ENCODE measurements at places on chromosomes 12 and 14.
A peak's percentile ranks its signal among the peaks of the same experiment; 100 is the strongest.

DNA sequence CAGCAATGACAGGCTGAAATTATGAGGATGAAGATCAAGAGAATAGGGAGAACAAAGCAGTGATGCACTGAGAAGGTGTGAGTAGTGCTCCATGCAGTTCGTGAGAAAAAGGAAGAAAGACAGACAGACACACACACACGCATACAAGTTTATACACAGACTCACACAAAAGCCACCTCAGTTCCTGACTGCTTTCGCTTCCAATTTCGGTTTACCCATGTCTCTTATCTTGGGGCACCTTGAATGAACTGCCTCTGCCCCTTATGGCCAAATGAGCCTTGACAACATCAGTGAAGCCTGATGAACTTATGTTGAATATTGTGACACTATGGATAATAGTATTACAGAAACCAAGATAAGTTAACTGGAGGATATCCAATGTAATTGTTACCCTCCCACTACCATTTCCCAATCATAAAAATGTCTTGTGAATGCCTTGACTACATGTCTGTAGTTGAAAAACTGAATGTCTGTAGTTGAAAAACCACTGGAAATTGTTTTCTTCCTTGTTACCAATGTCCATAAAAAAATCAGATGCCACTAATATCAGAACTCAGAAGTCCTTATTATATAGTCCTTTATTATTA is 380.4 kb upstream of the DDHD1 start:
- DNase-seq: no peak

DNA sequence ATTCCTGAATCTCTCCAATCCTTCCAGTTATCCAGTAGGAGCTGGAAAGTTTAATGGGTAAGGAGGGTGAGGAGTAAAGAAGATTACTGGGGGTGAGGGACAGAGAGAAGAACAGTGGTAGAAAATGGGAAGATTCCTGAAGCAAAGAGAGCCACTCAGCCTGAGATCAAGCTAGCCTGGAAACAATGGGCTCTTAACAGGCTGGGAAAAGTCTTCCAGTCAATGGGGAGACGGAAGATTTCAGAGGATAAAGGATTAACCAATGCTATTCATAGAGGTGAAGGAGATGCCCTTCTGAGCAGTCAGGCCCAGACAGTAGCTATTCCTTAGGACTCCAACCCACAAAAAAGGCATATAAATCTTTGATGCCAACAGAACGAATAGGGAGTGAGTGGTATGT is 14.8 kb downstream of the GDF11 start:
- DNase-seq: no peak

DNA sequence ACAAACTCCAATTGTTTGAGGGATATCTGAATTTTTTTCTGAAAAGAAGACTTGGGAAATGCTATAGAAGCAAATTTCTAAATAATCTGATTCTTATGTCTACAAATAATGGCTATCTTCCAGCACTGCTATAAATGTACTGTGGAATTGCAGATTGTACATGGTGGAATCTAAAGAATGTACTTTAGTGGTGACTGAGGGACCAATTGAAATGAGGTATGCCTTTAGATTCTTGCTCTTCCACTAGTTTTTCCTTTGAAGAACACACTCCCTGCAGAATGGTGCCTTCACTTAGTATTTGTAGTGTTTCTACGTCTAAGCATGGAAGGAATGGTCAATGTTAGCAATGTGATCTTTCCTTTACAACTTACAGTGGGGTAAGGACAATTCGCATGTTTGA is 11.7 kb upstream of the PRB4 start:
- no peak for DNase-seq

DNA sequence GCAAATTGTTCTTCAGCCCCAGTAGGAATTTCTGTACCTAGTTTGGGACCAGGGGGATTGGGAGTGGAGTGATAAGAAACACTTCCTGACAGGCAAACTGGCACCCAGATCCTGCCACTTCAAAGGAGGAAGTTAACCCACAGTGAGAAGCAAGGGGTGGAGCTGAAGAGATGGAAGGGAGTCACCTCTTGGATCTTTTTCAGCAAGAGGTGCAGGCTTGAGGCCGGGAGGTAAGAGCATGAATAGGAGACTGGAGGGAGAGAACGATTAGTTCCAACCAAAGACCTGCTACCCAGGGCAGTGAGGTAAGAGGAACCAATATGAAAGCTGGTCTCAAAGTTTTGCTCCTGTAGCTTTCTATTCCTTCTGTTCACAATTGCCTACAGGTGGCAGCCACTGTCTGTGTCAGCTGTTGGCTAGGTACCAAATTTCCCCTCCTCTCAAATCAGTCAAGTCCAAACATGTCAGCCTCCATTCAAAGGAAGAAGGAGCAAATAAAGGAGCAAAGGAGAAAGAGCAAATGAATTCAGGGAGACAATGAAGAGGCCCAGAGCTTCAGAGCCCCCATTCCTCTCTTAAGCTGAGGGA is 14.9 kb upstream of the TAC3 start:
- peak; percentile 82 for DNase-seq

- DNase-seq: no peak
Observed at GRCh38 chr12:104966677-104967076, 8.6 kb upstream of the SLC41A2 start.

GRCh38 chr14:85344847-85345570 is 184.9 kb upstream of the FLRT2 start:
- DNase-seq: no peak

GRCh38 chr12:75476071-75476470 is 4.5 kb upstream of the GLIPR1 start:
- DNase-seq: no peak

- no peak for DNase-seq
Observed at GRCh38 chr14:77143071-77143470, 1.5 kb upstream of the ZDHHC22 start.

DNA sequence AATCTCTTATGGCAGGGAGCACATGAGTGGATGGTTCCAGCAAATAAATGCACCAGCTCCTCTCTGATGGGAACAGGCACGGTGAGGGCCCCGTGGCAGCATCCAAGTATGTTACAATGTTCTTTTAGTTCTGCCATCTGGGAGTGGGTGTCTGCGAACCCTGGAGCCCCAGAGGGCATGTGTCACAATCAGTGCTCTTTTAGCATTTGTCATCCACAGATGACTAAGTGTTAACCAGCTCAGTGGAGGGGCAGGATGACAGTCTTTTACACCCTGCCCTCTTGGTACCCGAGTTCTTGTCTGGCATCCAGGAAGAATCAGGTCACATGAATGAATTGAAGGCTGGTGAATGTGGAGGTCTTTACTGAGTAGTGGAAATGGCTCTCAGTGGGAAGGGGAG is 560.4 kb upstream of the FLRT2 start:
- no peak for DNase-seq

- DNase-seq: no peak
Observed at GRCh38 chr12:913919-914698, 35.4 kb downstream of the RAD52 start.

- no peak for DNase-seq
Observed at GRCh38 chr14:73342670-73343069, 105.4 kb downstream of the PAPLN start.

DNA sequence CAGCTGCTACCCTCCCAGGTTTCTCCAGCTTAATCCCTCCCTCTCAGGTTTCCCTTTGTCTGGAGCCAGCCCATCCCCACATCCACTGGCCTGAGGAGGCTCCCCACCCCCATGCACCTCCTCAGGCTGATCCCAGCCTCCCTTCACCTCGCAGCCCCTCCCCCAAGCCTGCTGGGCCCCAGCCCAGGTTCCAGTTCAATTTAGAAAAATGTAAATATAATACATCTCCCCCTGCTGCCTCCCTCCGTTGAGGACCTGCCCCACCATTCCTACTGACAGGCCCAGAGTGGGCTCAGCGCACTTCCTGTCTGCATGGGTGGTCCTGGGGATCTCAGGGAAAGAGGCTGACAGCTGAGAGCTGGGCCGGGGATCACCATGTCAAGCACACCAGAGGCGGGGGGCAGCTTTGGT is 155.8 kb downstream of the NTF3 start:
- DNase-seq: no peak

DNA sequence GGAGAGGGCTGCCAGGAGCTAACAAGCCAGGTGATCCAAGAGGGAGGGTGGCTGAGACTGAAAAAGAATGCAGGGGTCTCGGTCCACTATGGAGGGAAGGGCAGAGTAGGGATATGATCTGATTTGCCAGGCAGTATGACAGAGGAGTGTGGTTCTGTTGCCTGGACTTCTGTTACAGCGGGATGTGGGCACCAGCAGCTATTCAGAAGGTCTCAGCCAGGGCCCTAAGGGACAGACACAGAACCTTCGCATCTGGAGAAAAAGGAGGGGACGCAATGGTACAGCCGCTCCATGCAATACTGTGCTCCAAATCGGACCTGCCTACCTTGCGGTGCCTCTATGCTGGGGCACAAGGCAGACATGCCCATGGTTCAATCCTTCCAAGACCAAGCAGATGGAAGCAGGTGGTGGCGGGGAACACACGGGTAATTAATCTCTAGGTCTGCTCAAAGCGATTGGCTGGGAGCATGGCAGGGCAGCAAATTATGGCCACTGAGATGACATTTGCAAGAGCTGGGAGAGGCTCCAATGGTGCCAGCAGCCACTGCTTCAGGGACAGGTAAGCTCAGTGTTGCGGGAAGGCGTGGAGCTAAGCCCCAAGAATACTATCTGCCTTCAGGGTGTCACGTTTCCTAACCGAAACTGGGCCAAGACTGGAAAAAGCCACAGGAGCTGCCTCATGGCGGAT is 185.5 kb downstream of the FOXN3 start:
- DNase-seq: no peak

- DNase-seq: no peak
Observed at GRCh38 chr14:95452893-95453712, 63.3 kb downstream of the SYNE3 start.

GRCh38 chr14:56816574-56817391 is 6.5 kb upstream of the OTX2 start:
- no peak for DNase-seq

DNA sequence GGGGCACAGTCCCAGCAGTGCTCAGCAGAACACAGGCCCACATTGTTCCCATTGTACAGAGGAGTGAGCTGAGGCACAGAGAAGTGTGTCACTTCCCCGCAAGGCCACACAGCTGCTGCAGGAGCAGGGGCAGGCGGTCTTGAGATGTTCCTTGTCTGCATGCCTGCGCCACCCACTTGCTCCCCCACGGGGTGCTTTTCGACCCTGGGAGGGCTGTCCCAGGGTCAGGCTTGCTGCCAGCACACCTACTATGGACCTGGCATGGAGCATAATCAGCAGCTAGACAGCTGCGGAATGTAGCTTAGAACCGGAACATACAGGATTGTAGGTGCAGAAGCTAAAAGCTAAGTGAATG is 7.8 kb upstream of the EP400 start:
- DNase-seq: no peak

DNA sequence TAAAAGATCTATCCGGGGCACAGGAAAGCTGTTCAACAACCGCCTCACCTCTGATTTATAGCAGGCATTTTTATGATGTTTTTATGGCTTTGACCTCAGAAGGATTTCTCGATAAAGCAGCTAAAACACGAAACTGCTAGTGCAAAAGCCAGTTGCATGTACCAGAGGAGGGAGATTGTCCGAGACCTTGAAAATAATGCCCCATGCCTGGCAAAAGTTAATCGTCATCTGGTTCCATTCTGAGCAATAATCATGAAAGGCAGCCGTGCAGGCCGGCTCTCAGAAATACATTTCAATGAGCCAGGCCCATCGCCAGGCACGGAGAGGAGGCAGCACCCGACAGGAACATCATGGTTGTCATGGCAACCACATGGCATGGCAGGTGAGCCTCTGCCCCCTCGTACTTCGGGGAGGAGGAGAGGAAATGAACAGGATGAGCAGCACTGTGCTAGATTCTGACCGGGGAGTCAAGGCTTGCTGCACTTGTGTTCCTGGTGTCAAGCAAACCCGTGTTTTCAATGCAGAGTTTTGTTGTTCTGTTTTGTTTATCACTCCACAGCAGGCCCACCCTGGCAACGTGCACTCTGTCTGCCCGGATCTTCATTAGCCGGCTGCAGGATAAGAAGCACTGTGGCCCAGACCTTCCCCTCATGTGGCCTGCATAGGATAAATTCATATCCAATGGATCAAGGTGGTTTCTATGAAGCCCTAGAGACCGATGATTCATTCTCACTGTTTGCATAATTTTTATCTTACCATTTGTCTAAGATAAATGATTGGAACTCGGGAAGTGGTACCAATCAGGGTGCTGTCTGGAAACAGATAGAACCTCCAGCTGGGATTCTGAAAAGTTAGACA is 160.2 kb downstream of the RIMBP2 start:
- DNase-seq: peak; percentile 55

DNA sequence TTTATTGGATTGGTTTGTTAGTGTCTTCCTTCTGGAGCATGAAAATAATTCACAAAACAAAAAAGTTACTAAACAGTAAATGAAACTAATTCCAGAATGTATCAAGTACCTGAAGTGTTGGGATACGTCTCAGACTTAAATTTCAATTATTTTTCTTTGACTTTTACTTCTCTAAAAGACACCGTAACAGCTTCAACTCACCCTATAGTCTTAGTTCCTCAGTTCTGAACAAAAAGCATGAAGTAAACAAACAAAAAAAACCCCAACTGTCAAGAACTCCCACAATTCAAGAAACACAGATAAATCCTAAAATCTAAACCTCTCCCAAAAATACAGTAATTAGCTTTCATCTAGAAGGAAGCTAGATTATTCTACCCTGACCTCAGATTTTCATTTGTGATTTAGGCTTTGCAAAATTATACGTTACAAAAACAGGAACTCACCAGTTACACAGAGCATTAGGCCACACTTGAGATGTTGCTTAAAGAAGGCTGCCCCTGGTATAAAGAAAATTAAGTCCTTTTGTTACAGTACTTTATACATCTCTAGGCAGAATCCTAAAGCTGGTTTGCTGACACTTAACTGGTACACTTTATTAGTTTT is 10.2 kb downstream of the HEATR5A start:
- DNase-seq: no peak

- DNase-seq: no peak
Observed at GRCh38 chr14:105646175-105646574, 119.8 kb downstream of the TMEM121 start.

- no peak for DNase-seq
Observed at GRCh38 chr12:30701056-30701455, 5.4 kb upstream of the IPO8 start.

DNA sequence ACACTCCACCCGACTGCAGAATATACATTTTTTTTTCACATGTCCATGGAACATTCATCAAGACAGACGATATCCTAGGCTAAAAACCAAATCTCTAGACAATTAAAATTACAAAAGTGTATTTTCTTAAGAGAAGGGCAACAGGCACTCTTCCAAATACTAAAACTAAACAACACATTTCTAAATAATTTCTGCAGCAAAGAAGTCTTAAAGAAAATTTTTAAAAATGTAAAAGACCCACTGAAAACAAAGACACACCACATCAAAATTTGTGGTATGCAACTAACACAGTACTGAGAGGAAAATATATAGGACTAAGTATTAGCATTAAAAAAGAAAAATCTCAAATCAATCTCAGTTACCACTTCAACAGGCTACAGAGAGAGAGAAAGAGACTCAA is 570.0 kb downstream of the SLC16A7 start:
- DNase-seq: no peak

- DNase-seq: no peak
Observed at GRCh38 chr12:24075650-24076049, 126.2 kb upstream of the SOX5 start.

Data from NCI-H1436 treated with DMSO at 0.1 percent for 48 hours (cell line).